ENCODE measurements at places on chromosomes 1 and 21. TPM values are rescaled to one million over a fixed set of nuclear protein-coding genes. Genes with fewer than 3 reads are reported as not detected.

Gene SIPA1L2
- total RNA-seq: 0.22 TPM

Gene MYBPH
- not detected for total RNA-seq

Gene HSD3B2
- total RNA-seq: 0.96 TPM

Gene LENEP
- not detected for total RNA-seq

Gene C1orf87
- total RNA-seq: not detected

GRCh38 chr1:43822040-43822690 lies 111.4 kb upstream of the ARTN start:
- peaks cover 7% of the 10 kb centered on the region for H3K36me3 ChIP-seq
- H3K27me3 ChIP-seq: no peaks in the 10 kb centered on the region
- no peak overlapping the region for H3K27ac ChIP-seq
- DNase-seq: no peak

DNA sequence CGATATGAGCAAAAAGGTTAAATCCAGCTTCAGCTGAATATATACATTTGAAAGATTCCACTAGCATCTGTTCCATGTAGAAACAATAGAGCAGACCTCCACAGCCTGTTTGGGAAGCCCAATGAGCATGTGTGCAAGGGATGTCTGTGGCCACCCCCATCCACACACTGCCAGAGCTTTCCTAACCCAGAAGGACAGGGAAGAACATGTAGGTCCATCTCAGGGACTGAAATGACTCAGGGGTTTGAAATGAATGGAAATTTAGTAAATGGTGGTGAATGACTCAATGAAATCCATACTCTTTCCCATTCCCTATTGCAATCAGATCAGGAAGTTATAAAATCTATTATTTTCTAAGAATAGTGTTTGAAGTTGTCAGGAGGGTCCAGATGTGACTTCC lies 397.2 kb downstream of the DUSP10 start:
- H3K36me3 ChIP-seq: no peaks in the 10 kb centered on the region
- H3K27ac ChIP-seq: no peak overlapping the region
- DNase-seq: no peak
- no peaks in the 10 kb centered on the region for H3K27me3 ChIP-seq
- H3K4me3 ChIP-seq: no peak overlapping the region

DNA sequence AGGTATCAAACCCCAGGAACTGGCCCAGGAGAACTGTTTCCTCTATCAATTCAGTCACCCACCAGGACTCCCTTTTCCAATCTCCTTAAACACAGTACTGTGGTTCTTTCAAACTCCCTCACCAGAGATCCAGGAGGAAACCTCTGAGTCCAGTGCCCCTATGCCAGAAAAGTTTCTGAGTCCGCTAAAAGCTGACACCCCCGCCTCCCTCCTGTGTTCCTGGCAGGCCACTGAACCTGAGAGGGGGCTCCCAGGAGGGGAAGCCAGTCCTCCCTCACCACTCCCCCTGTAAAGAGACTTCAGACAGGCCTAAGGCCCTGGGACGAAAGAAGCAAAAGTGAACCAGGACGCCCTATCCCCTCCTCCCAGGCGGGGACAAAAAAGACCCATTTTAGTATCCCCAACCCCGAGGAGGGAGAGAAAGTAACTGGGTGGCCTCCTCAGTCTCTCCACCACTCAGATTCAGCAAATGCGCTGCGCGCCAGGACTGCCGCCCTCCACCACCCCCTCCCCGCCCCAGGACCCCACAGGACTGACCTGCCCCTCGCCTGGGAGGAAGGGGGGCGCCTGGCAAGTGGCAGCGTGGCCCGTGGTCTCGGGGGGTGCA lies 624 bp downstream of the SLC41A1 start:
- H3K27me3 ChIP-seq: no peaks in the 10 kb centered on the region
- H3K4me3 ChIP-seq: peak overlapping the region; percentile 85
- H3K27ac ChIP-seq: peak overlapping the region; percentile 60
- peak; percentile 56 for DNase-seq
- H3K36me3 ChIP-seq: peaks cover 18% of the 10 kb centered on the region

DNA sequence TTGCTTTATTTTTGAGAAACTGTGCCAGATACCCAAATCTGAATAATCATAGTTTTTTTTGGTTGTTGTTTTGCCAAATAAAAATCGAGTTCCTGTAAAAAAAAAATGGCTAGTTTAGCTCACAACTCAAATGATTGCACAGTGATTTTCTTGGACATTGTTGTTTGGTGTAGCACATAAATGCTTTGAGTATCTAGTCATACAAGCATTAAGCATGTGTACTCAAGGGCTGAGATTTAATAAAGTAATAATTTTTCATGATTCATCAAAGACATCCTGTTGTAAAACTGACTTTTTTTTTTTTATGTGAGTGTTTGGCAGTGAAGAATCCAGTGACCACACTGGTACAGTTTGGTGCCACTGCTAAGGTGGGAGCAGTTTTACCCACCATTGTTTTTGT lies 18.8 kb downstream of the ITSN1 start:
- peaks cover 11% of the 10 kb centered on the region for H3K4me1 ChIP-seq
- H3K27me3 ChIP-seq: no peaks in the 10 kb centered on the region
- no peak overlapping the region for H3K4me3 ChIP-seq
- H3K36me3 ChIP-seq: no peaks in the 10 kb centered on the region
- DNase-seq: no peak

GRCh38 chr1:45569962-45570581 lies 13.8 kb upstream of the NASP start:
- no peaks in the 10 kb centered on the region for H3K27me3 ChIP-seq
- no peak overlapping the region for H3K4me3 ChIP-seq
- H3K4me1 ChIP-seq: peaks cover 22% of the 10 kb centered on the region
- peak; percentile 86 for DNase-seq

GRCh38 chr1:147504801-147505311 lies 36.4 kb upstream of the BCL9 start:
- no peak overlapping the region for H3K27ac ChIP-seq
- H3K27me3 ChIP-seq: peaks cover 39% of the 10 kb centered on the region
- peak; percentile 50 for DNase-seq
- no peaks in the 10 kb centered on the region for H3K36me3 ChIP-seq

DNA sequence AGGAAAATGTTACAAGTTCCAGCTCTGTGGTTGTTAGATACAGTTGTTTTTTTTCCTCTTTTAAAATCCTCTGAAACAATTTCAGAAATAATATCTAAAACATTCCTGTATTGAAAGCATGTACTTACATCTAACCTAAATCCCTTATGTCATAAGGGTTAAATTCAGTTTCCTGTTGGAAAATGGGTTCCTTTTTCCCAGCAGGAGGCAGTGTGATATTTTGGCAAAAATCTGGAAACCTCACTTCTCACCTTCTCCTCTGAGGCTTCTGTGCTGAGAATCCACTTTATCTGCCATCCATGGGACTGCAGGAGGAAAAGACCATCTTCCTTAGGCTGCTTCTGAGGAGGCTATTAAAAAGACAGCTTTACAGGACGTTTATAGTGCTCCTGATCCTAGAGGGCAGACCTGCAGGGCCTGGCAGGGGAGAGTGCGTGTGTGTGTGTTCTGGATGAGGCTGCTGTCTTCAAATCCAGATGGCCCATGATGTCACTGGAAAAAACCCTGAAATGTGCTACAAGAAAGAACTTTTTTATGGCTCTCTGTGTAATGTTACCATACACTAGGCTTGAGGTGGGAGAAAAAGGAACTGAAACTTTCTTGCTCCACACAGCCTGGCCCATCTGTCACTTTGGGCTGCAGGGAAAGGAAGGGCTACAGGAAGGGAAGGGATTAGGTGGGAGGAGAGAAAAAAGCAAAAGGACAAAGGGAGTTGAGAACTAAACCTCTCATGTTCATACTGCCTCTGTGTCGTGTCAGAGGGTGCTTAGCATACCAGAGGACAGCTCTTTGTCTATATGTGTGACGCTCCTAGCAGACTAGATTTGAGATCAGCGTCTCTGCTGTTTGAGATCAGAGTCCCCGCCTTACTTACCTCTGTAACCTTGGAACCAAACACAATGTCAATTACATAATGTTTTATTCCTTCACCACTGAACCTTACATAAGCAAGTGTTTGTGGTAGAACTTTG lies 379.2 kb upstream of the SPAG17 start:
- no peak for DNase-seq
- H3K27ac ChIP-seq: no peak overlapping the region
- H3K4me3 ChIP-seq: no peak overlapping the region
- no peaks in the 10 kb centered on the region for H3K27me3 ChIP-seq

All from K562 (cell line).